ENCODE measurements at places on chromosomes 7 and 10.

DNA sequence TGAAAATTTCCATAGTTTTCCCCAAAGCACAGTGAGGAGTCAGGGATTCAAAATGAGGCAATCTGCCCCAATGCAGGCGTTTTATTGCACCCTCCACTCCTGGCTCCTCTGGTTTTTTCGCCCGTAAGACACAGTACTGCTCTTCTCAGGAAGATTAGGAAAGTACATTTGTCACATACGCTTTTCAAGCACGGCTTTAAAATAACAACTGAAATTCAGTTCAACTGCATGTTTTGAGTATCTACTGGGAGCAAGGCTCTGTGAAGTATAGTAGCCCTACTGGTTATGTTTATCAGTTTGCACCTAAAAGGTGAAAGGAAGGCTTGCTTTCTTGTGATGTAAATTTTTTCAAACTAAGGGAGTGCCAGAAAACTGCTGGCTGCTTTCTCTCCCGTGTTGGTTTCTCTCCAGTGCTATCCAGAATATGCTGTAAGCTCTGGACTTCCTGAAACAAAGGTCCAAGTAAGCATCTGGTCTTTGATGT is 1.9 kb upstream of the SGMS1 start:
- no peak for DNase-seq

GRCh38 chr7:130149281-130150139 is 55.7 kb downstream of the TMEM209 start:
- DNase-seq = no peak

DNA sequence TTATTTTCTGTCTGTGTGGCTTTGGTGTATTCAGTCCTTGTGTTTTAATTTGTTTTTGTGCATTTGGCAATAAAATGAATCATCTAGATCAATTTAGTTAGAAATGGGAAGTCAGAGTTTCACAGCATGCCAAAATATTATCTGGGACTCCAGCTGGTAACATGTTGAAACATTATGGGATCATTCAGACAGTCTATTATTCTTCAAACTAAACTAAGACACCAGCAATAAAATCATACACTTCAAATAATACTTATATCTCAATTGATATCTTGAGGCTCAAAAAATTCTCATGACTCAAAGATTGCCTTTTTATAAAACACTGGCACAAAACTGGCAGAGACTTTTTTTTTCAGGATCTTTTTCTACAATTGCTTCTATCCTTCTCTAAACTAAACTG is 5.8 kb upstream of the RP9 start:
- DNase-seq = no peak

- DNase-seq = no peak
Observed at GRCh38 chr10:17805921-17806577, 3.1 kb upstream of the MRC1 start.

DNA sequence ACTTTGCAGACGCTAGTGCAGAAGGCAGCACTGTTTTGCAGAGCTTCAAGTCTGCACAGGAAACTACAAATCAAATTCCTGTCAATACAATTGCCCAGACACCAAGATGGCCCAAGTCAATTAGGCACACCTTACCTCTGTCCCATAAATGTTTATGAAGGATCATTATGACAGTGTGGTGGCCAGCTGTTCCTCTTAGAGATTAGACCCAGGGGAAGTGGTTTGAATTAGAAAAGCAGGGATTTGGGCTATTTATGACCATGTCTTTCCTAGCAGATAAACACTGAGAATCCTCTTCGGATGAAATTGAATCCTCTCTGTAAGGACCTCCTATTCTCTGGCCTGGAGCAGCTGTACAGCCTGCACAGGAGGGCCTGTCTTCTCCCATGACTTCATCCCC is 9.9 kb upstream of the NEUROG3 start:
- no peak for DNase-seq

- DNase-seq = peak; percentile 71
Observed at GRCh38 chr7:151341357-151342101, at the start of gene NUB1. Gene NUB1 (plus strand): TSS chr7:151341812. CDS start chr7:151345350, 3,538 bp downstream.
